Glutamatergic neuron (in vitro differentiated cells): ENCODE measurements at places on chromosomes 5 and 9. TPM values are rescaled to one million over a fixed set of nuclear protein-coding genes. Genes with fewer than 3 reads are reported as not detected.

The ANAPC2 gene
- total RNA-seq = 72.9 TPM

The HMMR gene
- total RNA-seq = 7.4 TPM

The TMEM171 gene
- total RNA-seq = 1.1 TPM

The LCN12 gene
- 2.9 TPM for total RNA-seq

The TAF11L10 gene
- 0.83 TPM for total RNA-seq

The GFRA3 gene
- 1.1 TPM for total RNA-seq

The HEMGN gene
- not detected for total RNA-seq

The DIMT1 gene
- 4.6 TPM for total RNA-seq

The FOXD4L6 gene
- not detected for total RNA-seq

The EFNA5 gene
- 158 TPM for total RNA-seq
